ENCODE measurements at places on chromosomes 11 and 22. TPM values are rescaled to one million over a fixed set of nuclear protein-coding genes. Genes with fewer than 3 reads are reported as not detected.

Gene CFAP300
- total RNA-seq, result not detected

Gene TIMP3
- 1.1 TPM for total RNA-seq

Gene NAALAD2
- total RNA-seq, result not detected

Gene SLC22A6
- total RNA-seq, result not detected

Gene CTSW
- total RNA-seq, result 11.2 TPM

Gene SHANK3
- total RNA-seq, result 0.08 TPM

Gene OR5AN1
- total RNA-seq, result not detected

Gene BRSK2
- total RNA-seq, result 0.76 TPM

- no peak for DNase-seq
These were observed 65.2 kb downstream of the PDE2A start for GRCh38 chr11:72609045-72609444.

- no peak for DNase-seq
These were observed 13.6 kb upstream of the OR51S1 start for GRCh38 chr11:4862447-4863236.

DNA sequence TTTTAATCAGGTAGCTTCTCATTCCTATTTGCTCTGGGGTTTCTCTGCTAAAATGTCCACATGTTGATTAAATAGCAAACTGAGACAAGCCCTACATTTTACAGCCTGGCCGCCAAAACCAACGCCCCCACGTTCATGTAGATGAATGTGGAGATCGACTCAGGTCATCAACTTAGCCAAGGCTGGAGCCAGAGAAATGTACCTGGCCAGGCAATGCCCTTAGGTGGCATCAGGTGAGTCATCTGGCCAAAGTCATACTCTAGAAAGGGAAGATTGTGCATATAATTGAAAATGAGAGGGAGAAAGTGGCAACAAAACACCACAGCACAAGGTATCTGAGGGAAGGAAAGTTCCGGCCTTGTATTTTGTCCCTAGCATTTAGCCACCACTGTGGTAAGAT is 37.1 kb upstream of the CCDC89 start:
- no peak for DNase-seq

GRCh38 chr22:48240148-48240934 is 1477.9 kb downstream of the TBC1D22A start:
- DNase-seq, result no peak

DNA sequence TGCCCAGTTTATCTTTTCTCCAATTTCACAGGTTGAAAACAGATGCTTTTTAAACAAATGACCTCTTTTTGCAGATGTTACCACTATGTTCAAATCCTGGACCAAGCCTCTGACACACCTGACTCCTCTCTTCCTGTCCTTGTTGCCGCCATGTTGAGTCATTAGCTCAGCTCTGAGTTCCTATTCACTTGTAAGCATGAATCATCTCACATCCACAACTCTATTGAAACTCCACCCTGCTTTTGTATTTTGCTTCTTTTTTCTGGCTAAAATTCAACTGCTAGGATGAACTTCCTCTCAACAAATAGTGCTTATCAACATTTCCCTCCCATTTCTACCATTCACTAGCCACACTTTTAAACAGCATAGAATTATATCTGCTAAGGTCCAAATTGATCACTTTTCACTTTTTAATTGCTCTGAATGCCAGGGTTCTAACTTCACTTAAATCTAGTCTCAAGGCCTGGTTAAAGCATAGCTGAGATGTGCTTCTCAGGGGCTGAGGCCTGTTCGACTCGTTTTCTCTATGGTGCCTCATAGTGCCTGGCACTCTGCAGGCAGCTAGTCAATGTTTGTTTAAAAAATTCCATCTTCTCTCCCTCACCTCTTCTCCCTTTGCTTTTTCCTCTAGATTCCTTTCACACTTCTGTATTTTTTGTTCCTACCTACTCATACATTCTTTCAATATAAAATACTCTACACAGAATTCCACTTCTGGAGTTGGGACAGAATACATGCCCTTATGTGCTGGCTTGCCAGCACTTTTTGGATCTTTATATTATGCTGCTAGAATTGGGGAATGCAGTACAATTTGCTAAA is 3.9 kb downstream of the JOSD1 start:
- peak; percentile 32 for DNase-seq

GRCh38 chr11:47415949-47416472 is 7.6 kb downstream of the SLC39A13 start:
- no peak for DNase-seq

GRCh38 chr11:96614846-96615245 is 225.0 kb downstream of the JRKL start:
- no peak for DNase-seq

GRCh38 chr22:23369054-23369685 is 188.9 kb downstream of the BCR start:
- no peak for DNase-seq

DNA sequence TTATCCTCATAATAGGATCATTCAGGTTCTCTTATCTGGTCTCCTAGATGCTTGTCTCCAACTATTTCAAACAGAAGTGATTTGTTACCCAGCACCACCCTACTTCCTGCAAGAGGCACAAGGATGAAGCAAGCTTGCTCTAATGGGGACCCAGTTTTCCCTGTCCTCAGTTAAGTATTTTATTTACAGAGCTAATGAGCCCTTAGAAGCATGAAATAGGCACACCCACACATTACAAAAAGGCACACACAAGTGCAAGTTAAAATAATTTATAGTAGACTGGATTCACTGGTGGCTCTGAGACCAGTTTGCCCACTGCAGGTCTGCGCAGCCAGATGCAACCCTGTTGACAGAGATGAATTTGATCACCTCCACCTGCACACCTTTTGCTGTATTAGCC is 167.5 kb downstream of the KIRREL3 start:
- no peak for DNase-seq

GRCh38 chr11:127109796-127110480 is 109.4 kb upstream of the KIRREL3 start:
- DNase-seq, result no peak
